ENCODE measurements at places on chromosomes 7 and 10.
A peak's percentile ranks its signal among the peaks of the same experiment; 100 is the strongest.

DNA sequence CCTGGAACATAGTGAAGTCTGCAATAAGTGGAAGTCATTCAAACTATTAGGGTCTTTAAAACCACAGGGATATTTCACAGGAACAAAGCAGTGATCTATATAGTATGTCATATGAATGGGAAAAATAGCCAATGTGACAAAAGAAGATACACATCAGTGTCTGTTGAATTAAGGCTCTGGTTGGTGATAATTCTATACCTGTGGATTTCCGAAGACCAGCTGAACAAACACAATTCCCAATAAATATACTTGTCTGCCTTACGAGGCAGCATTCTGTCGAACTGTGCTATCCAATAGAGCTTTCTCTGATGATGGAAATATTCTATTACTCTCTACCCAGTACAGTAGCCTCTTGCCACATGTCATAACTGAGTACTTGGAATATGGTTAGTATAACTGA lies 55.9 kb upstream of the CAV2 start:
- DNase-seq, result no peak

DNA sequence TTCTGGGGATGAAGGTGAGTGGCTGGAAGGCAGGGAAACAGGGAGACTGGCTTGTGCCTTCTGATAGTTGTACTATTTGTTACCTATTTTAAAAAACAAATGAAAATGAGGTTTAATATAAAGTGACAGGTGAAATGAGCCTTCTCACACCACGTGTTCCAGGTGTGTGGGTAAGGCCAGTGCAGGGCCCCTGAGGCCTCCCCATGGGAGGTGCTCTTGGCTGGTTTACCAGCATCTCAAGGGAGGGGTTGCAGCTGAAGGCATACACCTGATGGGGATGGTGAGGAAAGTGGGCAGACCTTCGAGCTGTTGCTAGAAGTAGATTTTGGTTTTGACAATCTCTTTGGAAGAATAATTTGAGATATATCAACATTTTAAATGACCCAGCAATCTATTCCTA lies 103.6 kb downstream of the ARHGAP22 start:
- DNase-seq, result no peak

GRCh38 chr7:1552200-1552599 lies 3.8 kb downstream of the TMEM184A start:
- DNase-seq, result no peak

DNA sequence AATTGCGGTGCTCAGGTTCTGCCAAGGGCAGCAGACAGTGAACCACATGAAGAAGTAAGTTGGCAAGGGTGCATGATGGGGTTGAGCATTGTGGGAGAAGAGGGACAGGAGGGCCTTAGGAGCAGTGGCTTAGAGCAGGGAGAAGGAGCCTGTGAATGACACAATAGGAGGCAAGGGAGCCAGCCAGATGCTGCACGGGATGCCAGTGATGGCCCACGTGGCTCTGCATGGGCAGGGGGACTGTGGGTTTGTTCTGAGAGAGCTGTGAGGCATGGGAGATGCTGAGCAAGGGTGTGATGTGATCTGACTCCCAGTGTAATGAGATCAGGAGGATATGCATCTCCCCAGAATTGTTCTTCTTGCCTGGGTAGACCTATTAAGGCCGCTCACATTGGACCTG lies 60.9 kb downstream of the C10orf90 start:
- no peak for DNase-seq

GRCh38 chr10:86122646-86123045 lies 243.9 kb downstream of the GRID1 start:
- no peak for DNase-seq

- DNase-seq, result no peak
These were observed 196.3 kb downstream of the EBF3 start for GRCh38 chr10:129767751-129768150.

DNA sequence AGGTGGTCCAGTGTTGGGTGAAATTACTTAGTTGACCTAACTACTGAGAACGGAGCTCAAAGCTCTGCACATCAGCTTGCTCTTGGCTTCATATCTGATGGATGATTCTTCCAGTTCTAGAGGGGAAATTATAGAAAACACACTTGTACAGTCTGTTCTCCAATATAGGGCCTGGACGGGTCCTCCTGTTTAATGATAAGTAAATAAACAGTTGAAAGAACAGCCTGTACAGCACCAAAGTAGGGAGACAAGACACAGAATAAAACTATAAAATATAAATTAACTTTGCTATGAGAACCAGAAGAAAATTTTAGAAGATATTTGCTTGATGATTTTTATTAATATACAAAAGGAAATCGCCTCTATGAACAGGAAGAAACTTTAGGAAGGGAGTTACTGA lies 271.7 kb downstream of the STK31 start:
- DNase-seq, result no peak

DNA sequence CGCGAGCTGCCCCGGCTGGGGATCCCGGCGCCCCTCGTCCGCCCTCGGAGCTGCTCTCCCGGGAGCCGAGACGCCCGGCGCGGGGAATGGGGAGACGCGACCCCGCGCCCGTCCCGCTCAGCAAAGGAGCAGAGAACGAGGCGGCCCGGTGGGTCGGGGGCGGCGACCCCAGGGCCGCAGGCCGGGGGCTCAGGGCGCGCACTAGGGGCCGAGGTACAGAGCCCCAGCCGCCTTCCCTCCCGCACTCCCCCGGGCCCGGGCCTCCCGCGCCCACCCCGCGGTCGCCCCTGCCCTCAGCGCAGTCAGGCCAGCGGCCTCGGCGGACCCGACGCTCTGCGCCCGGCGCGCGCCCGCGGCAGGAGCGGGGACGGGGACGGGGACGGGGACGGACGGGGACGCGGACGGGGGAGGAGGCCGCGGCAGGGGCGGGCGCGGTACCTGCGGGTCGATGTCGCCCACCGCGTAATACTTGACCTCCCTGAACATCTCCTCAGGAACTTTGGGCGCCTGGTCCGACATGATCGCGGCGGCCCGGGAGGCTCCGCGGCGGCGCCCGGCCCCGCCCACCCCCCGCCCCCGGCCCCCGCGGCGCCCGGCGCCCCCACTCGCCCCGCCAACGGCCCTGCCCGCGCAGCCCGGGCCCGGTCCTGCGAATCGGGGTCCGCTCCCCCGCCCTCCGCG lies 373 bp downstream of the PAXIP1 start:
- DNase-seq, result no peak

DNA sequence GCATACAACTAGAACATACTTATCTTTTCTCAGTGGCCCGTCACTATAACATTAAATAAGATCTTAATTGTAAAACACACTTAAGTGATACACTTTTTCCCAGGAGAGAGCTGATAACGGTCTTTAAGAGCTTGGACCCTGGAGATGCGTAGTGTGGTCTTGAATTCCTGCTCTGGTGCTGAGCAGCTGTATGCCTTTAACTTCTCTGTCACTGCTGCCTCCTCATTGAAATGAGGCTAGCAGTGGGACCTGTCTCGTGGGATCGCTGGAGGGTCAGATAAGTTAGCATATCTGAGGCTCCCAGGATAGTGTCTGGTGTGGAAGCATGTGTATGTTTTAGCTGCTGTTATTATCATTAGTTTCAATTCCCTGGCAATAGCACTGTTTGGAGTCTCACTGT lies 194.9 kb downstream of the SDK1 start:
- DNase-seq, result no peak

GRCh38 chr10:129800796-129801340 lies 163.2 kb downstream of the EBF3 start:
- DNase-seq, result no peak

DNA sequence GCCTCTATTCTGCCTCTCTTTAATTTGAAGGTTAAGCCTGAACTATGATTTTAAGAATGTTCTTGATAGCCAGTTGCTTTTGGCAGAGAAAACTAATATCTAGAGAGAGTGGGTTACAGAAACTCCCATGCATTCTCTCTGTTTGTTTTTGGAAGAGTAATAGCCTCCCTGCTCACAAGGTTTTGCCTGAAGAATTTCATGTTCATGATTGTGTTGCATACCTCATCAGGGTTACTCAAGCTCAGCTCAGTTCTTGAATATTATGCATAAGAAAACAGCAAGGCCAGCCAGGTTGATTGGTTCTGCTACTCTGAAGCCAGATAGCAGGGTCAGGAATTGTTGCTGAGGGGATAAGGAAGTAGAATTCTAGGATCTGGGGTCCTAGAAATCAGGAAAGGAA lies 137.4 kb downstream of the MDFIC start:
- no peak for DNase-seq

DNA sequence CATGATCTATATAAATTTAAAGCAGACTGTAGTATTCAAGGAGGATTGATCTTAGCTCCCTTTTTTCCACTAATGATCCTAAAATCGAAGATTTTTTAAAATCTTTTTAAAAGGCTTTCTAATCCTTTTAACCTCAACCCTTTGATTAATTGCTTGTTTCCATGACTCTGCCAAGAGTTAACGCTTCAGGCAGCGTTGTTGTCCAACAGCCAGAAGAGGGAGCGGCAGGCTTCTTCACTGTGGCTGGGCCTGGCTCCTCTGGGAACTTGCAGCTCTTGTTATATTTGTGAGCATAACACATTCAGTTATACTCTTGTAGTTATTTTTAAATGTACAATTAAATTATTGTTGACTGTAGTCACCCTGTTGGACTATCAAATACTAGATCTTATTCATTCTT lies 26.3 kb downstream of the CRCP start:
- DNase-seq, result no peak

DNA sequence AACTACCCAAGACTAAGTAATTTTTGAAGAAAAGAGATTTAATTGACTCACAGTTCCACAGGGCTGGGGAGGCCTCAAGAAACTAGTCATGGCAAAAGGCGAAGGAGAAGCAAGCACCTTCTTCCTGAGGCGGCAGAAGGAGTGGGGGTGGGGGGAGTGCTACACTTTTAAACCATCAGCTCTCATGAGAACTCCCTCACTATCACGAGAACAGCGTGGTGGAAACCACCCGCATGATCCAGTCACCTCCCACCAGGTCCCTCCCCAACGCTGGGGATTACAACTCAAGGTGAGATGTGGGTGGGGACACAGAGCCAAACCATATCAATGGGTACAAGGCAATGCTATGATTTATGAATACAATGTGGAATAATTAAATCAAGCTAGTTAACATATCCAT lies 241.9 kb downstream of the PTPRN2 start:
- no peak for DNase-seq

GRCh38 chr7:128172963-128173362 lies 68.1 kb upstream of the LEP start:
- no peak for DNase-seq

DNA sequence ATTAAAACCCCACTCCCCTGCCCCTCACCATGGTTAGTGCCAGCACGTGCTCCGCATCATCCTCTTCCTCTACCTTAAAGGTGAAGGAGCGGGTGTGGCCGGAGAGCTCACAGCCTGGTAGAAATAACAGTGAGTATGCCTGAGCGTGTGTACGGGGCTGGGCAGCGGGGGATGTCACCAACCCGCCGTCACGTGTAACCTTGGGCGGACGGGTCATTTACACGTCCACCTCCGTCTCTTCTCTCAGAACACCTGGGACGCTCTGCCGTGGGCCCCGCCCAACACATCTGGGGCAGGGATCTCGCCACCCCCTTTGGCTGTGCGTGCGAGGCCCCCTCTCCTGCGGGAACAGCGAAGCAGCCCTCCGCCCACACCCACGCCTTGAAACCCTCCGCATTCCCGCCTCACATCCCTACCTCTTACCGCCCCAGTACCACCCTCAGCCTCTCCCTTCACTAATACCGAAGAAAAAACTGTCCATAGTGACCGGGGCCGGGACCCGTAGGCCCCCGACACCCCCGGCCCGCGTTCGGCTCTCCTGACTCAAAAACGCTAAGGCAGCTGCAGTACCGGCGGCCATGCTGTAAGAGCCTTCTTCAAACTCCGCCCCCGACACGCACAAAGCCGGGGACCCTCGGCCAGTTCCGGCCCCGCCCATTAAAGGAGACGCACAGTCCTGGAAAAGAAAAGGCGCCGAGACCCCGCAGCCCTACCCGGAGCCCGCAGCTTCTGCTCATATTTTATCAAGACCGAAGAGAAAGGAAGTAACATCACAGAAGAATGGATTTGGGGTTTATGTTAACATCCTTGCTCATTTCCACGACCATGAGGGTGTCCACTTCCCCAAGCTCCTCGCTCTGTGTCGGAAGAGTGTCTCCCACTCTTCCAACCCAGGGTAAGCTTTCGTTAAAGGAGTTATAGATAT lies at the start of gene NPM3:
Gene NPM3, minus strand, starts transcription at position 636 of the 925 bp plus-strand sequence. Its CDS starts 56 bp downstream, at position 580.
- peak; percentile 63 for DNase-seq

DNA sequence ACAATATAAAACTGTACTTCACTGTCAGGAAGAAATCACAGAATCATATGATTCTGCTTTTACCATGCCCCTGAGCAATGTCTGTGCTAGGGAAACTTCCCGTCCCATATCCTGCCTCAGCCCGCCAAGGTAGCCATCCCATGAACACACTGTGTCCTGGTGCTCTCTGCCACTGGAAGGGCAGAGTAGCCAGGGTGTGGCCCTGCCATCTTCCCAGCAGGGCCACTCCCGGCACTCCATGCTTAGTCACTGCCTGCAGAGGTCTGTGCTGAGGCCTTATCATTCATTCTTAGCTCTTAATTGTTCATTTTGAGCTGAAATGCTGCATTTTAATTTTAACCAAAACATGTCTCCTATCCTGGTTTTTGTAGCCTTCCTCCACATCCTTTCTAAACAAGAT lies 31.8 kb downstream of the AP3M1 start:
- no peak for DNase-seq

GRCh38 chr7:28517206-28517605 lies 104.9 kb downstream of the CREB5 start:
- DNase-seq, result no peak

DNA sequence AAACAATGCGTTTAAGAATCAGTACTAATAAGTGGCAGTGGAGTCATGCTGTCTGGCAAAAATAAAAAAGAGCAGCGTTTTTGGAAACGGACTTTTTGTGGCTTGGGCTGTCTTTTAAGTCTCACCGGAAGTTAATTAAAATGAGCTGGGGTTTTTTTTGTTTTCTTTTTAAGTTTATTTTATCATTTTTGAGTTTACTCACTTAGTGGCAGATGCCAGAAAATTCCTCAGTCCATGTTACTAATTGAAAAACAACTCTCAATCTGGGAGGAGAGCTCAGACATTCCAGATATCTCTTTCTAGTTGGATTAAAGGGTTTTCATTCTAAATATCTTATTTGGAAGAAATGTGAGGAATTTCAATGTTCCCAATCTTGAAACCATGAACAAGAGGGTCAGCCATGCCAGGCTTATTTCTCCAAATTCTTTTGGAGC lies 133.8 kb upstream of the AGR3 start:
- DNase-seq, result no peak
